ENCODE measurements at places on chromosomes 5 and 9.

DNA sequence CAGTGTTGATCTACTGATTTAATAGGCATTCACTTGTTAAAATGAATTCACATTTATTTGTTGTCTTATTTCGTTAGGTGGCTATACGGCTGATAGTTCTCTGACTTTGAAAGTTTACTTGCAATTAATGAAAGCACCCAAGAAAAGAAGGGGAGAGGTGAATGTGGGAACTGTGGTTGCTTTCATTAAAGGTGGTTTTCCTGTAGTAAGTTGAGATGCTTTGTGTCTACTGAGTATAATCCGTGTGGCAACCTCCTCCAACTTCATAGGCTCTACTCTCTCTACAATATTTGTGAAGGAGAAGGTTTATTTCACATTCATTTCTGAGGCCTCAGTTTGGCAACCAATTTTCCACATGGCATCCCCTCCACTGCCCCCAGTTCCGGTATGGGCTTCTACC lies 12.8 kb upstream of the MACIR start:
- no peak for DNase-seq

DNA sequence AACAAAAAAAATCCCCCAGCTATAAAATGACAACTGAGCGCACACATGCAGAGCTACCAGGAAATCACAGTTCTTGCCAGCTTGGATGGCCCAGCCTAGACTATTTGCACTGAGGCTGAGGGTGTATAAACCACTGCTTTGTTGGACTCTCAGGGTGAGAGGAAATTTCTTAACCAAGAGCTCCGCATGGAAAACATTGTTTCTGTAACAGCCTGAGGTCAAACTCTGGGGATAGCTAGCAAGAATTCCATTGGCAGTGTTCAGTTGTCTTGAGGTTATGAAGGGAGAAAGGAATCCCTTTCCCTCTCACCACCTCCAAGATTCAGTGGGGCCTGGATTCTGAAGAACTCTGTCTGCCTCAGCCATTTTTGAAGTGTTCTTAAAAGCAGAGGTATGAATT lies 360.0 kb downstream of the OSTF1 start:
- no peak for DNase-seq

- no peak for DNase-seq
Measured at GRCh38 chr5:61595426-61595825, 263.4 kb downstream of the ZSWIM6 start.

DNA sequence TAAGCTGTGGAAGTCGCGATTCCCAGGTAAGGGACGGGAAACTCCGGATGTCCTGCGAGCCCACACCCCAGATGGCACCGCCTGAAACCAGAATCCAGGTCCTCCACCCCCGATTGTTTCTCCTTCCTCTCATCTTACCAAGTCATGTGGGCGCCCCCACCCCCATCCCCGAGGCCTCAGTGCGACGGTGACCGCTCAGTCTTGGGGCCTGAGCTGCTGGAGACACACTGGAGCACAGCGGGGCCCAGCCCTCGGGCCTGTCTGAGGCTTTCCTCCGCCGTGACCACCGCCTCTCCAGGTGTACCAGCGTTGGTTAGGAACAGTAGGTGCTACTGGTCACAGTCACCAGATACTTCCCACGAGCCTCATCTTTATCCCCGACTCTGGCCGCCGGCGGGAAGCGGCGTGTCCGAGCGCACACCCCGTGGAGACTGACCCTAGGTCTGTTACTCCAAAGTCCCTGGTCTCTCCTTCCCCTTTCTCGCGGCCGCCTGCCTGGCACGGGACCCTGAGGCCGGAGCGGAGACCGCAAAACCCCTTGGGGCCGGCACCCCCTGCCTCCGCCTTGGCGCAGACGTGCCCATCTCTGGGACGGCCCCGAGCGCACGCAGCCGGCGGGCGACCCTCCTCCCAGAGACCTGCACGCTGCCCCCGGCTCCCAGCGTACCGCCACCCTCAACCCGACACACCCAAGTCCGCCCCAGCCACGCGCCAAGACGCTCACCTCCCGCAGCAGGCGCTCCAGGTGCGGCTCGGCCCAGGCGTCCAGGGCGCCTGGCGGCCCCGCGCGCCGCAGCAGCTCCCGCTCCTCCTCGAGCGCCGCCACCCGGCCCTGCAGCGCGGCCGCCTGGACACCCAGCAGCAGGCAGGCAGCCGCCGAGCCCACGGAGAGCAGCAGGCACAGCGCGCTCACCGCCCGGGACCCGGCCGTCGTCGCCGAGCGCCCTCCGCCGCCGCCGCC lies 733 bp downstream of the COL23A1 start:
- no peak for DNase-seq

DNA sequence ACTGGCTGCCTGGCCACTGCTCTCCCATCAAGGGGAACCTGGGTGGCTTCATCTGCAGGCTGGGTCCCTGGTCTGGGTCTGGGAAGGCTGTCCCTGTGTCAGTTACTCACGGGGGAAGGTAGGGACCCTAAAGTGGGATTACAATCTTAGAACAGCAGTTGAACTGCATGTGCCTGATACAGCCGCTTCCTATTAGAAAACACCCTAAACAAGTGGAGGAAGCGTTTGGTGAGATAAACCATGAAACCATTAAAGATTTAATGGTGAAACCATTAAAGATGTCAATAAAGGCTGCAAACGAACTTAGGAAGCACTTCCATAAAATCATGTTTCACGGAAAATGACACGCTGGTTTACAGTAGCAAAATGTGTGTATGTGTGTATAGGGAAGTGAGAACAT lies 2.5 kb upstream of the GFI1B start:
- DNase-seq = no peak

DNA sequence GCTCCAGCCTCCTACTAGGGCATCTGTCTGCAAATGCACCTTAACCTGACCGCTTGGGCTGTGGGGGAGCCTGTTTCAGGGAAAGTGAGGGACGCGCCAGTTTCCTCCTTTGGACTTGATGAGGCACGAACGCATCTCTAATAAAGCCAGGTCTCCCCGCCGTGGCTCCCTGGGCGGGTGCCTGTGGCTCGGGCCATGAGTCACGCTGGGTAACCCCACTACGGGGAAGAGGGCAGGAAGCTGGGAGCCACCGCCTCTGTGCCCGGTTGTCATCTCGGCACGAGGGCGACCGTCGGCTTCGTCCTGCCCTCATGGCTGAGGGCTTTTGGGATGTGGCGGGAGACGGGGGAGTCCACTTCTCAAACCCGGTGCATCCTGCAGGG lies 12.1 kb downstream of the NOTCH1 start:
- no peak for DNase-seq

DNA sequence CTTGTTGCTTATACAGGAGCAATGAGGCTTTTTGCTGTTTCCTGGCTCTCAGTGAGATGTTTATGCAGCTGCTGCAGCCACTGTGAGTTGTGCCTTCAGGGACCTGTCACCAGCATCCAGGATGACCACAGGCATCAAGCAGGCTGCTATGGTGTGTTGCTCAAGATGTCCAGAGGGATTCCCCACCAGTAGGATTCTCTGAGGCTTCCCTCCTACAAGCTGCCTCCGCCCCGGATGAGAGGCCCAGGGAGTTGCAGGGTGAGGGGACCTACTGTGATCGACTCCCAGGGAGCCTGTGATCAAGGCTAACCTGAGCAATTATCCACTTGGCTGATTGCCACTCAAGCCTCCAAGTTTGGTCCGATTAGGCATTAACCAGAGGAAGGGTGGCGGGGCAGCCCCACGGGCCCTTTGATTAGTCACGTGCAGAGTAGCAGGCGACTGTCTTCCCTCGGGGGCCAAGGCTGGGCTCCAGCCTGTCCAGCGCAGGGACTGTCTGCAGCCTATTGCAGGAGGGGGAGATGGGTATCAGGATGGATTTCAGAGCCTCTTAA lies 1.8 kb upstream of the FAT2 start:
- DNase-seq = no peak

All from SK-N-MC (cell line).